Activated T-helper 17 cell treated with anti-CD3 and anti-CD28 coated beads, Interleukin-2, amount 50 U/mL, for 72 hours (primary cell): ENCODE measurements at places on chromosomes 4 and X.

GRCh38 chr4:185283723-185284122, 74.3 kb downstream of the SNX25 start:
- ATAC-seq: no peak

- ATAC-seq: no peak
These were observed 4.8 kb upstream of the MXRA5 start for GRCh38 chrX:3351276-3351675.

- no peak for ATAC-seq
These were observed 73.1 kb downstream of the CXXC4 start for GRCh38 chr4:104421566-104421965.

GRCh38 chrX:107574711-107575110, 53.6 kb upstream of the PRPS1 start:
- no peak for ATAC-seq

DNA sequence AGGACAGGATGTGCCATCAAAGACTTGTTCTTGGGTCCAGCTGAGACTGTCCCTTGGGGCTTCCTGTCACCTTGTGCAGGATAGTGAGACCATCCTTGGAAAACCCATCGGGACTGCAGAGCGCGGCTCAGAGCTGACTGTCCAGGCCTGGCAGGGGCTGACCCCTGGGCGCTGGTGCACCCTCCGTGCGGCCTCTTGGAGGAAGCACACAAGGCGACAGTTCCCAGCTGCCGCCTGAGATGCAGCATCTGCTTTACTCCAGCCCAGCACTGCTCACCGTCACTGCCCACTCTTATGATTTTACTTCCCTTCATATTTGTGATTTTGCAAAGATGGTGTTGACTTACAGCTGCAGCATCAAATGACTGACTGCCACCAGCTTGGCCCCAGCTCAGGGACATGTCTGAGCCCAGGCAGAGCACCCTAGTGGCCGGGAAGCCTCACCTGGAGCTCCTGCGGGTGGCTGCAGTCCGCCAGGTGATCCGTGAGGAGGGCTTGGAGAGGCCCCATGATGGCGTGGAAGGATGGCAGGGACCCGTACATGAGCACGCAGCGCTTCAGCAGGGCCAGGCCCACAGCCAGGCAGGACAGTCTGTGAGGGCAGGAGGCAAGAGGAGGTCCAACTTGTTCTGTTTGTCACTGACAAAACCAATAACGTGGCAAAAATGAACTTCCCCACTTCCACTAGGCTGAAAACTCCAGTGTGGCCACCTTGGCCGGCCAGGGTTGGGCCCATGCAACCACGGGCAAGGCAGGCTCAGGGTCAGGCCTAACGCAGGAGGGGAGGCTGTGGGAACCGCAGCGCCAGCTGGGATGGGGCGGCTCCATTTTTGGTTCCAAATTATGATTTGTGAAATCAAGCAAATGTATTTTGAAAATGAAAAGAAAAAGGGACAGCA, 21.8 kb downstream of the NOP14 start:
- no peak for ATAC-seq

DNA sequence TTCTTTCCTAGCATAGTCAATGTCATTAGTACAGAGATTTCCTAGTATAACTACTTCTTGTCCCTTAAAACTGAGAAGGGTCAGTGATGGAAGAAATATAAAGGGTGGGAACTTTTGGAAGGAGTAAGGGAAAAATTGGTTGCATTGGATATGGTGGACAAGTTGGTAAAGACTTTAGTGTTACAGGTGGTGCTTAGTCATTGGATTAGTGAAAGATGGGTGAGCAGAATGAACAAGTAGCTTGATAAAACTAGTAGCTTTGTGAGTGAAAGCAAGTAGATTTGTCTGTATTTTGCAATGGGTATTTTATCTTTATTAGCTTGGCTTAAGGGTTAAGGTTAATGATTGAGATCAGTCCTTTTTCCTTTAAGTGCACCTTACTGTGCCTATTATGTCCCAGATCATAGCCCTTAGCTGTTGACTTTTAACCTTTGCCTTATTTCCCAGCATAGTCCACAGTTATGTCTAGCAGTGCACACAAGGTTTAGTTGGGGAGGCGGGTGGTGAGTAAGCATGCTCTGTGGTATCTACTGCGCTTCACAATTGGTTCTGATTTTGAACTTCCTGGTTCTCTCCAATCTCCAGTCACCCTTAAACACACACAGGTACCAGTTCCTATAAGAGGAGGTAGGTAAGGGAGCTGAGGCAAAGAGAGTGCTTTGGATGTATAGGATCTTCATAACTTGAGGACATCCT, 9.5 kb downstream of the WDR44 start:
- peak; percentile 86 for ATAC-seq

DNA sequence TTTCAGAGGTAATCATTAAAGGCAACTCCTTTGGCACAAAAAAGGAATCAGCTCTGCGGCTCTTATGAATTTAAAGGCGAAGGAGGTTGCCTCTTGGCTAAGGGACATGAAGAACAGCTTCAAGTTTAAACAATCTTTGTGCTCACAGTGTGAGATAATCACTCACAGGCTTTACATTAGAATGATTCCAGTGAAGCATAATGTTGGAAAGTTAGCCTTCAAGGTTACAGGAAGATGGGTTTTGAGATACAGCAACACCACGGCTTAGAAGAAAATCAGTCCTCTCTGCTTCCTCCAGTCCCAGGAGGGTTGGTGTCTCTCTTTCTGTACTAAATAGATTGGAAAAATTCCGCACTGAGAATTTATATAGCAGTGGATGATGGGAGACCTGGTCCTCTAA, 11.6 kb upstream of the SCD5 start:
- ATAC-seq: no peak

GRCh38 chr4:168908851-168909273, 101.2 kb downstream of the CBR4 start:
- ATAC-seq: no peak

DNA sequence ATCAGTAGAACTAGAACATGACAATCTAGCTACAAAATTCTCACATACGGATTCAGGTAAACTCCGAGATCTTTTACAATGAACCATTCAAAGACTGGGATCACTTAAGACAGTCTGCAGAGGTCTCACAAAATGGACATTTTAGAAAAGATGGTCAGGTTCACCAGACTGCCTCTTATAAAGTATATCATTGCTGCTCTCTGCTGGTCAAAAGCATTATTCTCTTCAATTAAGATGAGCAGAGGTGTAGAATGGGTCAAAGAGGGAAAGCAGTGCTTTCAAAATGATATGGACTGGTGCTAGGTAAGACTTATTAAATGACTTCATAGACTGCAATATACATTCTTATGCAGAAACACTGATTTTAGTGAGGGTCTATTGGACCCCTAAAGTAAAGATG, 434.7 kb downstream of the PACRGL start:
- ATAC-seq: no peak

DNA sequence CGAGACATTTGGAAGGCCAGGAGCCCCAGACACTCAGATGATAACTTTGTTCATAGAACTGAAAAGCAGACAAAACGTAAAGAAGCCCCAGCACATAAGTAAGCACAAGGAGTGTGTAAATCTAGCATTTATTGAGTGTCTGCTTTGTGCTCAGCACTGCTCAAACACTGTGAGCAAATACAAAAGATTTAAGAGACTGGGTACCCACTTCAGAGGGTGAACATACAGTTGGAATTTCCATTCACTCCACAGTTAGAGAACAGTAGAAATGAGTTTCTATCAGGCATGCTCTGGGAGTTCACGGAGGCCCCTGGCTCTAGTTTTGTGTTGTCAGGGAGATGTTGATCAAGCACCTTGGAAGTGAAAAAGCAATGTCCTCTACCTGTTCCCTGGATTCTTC, 39.8 kb downstream of the ACE2 start:
- no peak for ATAC-seq

- ATAC-seq: no peak
These were observed 40.5 kb upstream of the PRKG2 start for GRCh38 chr4:81255524-81255923.

DNA sequence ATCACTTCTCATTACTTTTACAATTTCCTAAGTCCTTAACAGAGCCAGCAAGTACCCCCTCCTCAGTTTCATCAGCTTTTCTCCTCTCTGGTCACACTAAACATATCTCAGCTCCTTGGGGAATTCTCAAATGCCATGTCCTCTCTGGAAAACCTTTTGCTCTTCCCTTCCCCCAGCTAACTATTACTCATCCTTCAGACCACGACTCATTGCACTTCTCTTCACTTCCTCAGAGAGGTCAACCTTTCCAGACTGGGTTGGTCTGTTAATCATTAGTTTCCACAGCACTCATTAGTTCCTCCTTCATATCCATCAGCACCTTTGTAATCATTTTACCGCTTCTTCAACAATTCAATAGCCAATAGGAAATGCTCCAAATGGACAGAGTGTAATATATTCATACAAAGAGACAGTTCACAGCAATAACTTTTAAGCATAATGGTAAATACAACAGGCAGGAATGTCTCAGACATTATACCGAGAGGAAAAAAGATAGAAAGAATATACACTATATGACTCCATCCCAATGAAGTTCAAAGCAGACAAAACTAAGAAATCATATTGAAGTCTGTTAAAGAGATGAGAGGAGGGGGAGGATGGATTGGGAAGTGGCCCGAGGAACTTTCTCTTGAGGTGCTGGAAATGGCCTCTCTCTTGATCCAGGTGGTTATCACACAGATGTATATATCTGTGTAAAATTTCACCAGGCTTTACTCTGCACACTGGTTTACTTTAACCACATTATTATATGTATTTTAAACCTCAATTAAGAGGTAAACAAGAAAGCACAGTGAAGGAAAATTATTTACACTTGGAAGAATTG, 39.6 kb downstream of the DDX60L start:
- ATAC-seq: no peak

- ATAC-seq: no peak
These were observed 59.4 kb upstream of the PITX2 start for GRCh38 chr4:110682311-110682710.

DNA sequence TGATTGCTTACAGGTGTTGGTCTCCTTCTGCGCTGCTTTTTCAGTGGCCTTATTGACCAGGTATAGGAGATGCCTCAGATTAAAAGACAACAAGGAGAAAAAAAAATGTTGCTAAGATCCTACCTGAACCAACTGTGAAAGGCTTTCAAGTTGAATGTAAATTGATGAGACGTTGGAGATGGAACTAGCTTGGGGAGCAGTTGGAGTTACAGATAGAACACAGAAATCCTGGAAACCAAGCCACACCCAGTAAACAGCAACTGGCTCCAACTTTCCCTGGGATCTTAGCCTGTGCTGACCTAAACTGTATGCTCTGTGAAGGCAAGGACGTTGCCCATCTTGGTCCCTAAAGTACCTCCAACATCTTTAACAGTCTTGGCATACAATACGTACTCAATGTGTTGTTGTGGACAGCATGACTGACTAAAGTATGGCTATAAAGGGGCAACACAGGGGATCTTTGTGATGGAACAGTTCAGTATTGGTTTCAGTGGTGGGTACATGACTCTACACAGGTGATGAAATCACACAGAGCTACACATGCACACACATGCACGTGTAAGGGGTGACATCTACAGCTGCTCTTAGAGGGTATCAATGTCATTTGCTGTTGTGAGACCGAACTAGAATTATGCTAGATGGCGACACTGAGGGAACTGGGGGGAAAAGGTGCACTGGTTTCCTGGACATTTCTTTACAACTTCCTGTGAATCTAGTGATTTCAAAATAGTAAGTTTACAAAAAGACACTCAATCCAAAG, 22.3 kb downstream of the GAB3 start:
- peak; percentile 17 for ATAC-seq

- no peak for ATAC-seq
These were observed 52.0 kb upstream of the GLRB start for GRCh38 chr4:157023941-157024340.

GRCh38 chr4:152187693-152188092, 348.2 kb downstream of the FBXW7 start:
- ATAC-seq: no peak

GRCh38 chr4:38243388-38244053, 283.3 kb downstream of the PTTG2 start:
- peak; percentile 12 for ATAC-seq

- peak; percentile 81 for ATAC-seq
These were observed 8.3 kb upstream of the TLR8 start for GRCh38 chrX:12898073-12898472.
